ENCODE measurements at places on chromosomes 16 and 17.

DNA sequence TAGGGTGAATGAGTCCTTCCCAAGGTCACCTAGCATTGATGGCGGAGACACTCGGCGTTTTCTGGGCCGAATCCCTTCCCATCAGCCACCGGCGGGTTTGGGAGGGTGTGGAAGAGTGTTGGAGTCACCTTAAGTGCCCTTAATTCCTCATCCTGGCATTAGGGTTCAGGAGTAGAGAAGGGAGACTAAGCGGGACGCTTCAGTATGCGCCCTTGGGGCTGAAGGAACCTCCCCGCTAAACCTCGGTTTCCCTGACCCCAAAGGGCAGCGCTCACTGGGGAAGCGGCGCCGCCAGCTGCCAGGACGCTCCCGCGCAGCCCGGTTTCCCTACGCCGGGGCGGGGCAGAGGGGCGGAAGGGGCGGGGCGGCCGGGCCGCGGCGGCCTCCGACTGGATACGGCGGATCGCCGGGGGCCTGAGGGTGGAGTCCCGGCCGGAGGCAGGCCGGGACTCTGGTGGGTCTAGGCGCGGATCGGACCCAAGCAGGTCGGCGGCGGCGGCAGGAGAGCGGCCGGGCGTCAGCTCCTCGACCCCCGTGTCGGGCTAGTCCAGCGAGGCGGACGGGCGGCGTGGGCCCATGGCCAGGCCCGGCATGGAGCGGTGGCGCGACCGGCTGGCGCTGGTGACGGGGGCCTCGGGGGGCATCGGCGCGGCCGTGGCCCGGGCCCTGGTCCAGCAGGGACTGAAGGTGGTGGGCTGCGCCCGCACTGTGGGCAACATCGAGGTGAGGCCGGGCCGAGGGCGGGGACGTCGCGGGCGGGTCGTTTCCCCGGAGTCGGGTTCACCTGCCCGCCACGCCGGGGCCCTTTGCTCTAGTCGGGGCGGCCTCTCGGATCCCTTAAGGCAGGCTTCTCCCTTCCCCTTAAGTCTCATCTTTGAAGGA lies at the start of gene DHRS11:
TSS of gene DHRS11 (plus strand) at position 446 of the 882 bp plus-strand sequence. CDS start at position 577, 131 bp downstream.
- peak; percentile 68 for DNase-seq

- no peak for DNase-seq
Observed at GRCh38 chr17:81027038-81027437, 7.9 kb upstream of the BAIAP2 start.

GRCh38 chr16:49592546-49593423 lies 219.2 kb downstream of the C16orf78 start:
- DNase-seq = peak; percentile 8

- no peak for DNase-seq
Observed at GRCh38 chr17:73754886-73755400, 110.7 kb upstream of the SDK2 start.

GRCh38 chr17:2042390-2042847 lies 597 bp downstream of the OVCA2 start:
- peak; percentile 43 for DNase-seq

DNA sequence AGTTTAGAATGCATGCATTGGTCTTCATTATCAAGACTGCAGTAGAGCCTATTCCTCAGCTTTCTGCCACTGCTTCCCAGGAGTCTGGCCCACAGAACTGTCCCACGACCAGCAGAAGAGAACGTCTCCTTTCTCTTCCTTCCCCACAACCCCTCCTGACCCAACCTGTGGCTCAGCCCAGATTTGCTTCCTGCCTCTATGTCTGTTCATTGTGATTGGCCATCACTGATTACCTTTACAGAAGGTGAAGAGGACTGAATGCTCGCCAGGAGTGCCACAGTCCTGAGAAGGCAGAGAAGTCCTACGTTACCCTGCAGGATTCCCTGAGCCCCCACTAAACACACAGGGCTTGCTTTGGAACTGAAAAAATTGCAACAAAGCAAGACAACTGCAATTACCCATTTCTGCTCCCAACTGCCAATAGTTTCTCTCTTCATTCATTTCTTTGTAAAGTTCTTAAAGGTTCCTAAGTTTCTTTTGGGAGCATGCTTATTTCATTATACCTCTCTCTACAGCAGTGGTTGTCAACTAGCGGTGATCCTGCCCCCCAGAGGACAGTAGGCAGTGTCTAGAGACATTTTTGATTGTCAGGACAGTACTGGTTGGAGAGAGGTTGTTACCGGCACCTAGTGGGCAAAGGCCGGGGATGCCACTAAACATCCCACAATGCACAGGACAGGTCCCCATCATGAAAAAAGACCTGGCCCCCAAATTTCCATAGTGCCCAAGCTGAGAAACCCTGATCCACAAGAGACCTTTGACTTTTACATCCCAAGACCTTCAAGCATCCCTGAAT lies 4.5 kb upstream of the NAT9 start:
- no peak for DNase-seq

DNA sequence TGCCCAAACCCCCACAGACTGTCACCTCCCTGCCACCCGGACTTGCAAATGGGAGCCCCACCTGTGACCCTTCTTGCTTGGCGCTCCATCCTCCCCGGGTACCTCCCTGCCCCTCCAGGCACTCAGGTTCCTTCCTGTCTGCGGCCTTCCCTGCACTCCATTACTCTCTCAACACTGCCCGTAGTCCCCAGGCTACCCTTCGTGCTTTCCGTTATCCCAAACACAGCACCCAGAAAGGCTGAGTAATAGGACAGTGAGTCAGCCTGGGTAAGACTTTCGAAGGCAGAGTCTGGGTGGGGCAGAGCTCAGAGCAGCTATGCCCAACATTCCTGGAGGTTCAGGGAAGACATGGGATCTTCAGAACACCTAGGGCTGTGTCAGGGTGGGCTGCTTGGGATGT lies 16.6 kb upstream of the C16orf74 start:
- DNase-seq = peak; percentile 86

DNA sequence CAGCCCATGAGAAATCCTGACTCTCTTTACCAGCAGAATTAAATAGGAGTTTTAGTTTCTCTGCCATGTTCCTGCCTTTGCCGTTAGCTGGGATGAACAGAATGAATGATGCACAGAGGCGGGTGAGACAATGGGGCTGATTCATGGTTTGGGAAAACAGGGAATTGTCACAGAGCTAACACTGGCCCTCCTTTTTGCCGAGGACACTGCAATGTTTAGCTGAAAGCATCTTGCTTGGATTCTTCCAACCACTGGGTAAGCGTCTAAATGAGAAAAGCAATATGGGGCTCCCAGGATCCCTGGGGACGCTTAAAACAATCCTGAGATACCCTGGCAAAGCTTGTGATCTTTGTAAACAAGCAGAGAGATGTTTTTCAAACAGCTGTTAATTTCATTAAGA lies 12.8 kb upstream of the PAFAH1B1 start:
- no peak for DNase-seq

DNA sequence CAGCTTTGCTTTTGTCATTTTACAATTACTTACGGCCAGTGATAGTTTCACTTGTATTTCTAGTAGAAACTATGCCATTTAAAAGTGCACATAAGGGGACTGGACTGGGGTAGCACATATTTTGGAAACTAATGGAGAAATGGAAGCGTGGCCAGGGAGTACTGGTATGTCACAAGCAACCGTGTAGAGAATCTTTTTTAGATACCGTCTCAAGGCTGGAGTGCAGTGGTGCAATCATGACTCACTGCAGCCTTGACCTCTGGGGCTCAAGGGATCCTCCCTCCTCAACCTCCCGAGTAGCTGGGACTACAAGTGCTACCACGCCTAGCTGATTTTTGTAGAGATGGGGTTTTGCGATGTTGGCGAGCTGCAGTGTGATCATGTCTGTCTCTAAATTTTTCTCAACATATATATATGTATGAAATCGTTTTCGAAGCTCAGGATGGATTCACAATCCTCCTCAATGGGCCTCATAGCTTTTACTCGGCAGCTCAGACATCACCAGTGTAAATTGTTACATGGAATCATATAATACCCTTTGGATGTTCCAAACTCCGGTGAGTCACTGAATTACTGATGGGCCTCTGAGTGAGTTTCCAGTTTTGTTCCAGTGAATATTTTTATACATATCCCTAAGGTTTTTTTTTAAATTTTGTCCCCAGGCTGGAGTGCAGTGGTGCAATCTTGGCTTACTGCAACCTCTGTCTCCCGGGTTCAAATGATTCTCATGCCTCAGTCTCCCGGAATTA lies 51.7 kb downstream of the ZNF778 start:
- peak; percentile 17 for DNase-seq

- no peak for DNase-seq
Observed at GRCh38 chr17:73316919-73317505, 5.2 kb upstream of the CDC42EP4 start.

DNA sequence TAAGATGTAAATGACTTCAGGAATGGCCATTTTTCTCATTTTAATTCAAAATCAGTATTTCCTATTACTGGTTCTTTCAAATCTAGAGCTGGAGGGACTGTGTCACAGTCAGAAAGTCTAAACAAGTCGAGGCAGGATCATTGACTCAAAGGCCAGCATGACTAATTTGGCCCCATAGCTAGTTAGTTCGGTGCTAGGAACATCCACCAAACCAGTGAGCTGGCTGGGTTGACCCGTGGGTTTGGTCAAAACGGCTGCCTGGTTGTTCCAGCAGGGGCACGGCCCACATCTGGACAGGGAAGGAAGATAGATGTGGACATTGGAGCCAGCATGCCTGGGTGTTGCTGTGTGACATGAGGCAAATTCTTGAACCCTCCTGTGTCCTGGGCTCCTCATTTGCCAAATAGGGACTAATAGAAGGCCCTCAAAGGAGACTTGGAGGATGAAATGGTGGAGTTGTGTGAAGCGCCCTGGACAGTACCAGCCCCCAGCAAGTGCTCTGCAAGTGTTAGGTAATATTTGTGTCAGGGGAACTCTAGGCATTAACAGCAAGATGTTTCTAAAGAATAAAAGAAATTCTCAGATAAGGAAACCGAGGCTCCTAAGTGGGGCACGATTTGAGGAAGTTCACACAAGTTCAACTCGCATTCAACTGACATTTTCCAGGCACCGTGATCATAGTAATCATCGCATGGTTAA lies 46.2 kb downstream of the MEOX1 start:
- DNase-seq = no peak

DNA sequence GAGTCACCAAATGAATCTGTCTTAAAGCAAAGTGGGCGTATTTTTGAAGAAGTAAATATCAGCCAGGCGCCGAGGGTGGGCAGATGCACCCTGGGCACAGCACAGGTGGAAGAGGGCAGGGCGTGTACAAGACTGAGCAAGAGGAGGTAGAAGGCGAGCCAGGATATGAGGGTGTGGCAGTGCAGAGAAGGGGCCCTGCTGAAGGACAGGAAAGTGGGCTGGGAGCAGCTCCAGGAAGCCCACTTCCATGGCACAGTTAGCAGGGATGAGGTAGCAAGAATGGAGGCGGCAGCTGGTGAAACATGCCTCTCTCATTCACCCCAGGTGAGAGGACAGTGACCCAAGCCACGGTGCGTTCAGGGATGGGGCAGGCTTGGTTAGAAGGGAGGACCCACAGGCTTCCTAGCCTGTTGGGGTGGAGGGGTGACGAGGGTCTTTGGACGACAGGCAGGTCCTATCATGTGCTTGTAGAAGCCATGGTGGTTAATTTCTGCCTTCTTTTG lies 149.3 kb downstream of the CLEC16A start:
- no peak for DNase-seq

DNA sequence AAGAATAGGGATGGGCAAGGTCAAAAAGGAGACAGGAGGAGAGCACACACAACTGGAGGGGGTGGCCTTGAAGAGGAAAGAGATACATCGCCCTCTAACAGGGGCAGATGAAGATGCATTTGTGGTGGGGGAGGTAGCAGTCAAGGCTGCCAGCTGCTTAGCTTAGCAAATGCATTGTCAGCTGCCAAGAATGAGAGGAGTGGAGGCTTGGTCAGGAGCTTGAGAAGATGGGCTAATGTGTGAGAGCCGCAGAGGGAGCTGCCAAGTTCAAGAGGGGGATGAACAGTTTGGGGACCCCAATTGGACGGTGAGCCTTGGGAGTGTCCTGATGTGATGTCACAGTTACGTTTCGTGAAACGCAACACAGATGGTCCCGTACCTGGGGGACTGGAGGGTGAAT lies 28.9 kb upstream of the GNA13 start:
- DNase-seq = no peak
